Stimulated activated CD4-positive, alpha-beta T cell treated with anti-CD3 and anti-CD28 coated beads, Interleukin-12 subunit alpha, Interleukin-12 subunit beta, amount 100 ng/mL, for 48 hours (primary cell): ENCODE measurements at places on chromosomes 1 and 21.

DNA sequence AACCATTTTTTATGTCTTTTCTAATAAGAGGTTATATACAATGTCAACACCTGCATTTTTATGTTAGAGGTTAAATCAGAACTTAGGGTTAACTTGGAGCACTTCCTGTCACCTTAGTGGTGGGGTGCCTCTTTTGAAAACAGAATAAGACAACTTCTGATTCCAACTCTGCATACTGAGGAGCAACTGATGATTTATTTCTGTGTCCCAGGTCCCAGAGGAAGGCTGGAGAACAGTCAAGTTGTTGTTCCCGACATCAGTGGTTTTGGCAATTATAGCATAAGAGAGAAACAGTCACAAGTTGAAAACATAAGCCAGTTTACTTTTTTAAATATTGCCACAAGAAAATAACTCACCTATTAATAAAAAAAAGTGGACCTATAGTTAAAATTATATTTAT, 871.0 kb upstream of the ADAMTS5 start:
- DNase-seq, result no peak

DNA sequence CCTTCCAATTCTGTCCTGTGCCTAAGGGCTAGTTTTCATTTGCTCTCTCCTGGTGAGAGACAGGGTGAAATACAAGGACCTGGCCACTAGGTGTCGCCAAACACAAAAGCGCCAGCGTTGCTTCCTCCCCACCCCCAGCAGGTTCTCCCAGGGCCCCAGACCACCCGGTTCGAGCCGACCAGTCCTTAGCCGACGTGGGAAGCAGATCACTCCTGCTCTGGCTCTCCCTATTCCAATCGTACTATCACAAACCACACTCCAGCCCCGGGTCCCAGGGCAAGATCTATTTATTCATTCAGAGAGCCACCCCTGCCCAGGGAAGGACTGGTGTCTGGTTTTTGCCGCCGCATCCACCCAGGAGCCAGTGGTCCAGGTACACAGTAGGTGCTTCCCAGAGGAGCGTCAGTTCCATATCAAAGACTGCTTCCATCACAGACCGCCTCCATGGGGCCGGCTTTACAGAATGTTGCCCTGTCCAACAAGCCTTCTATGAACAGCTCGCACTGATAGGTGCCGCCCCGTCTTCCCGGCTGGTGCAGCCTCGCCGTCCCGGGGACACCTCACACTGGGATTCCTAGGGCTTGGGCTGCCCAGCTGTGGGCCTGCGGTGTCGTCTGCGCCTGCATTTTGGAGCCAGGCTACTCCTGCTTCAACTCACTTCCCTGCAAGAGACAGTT, 35.0 kb downstream of the CTNNBIP1 start:
- DNase-seq, result peak; percentile 59

DNA sequence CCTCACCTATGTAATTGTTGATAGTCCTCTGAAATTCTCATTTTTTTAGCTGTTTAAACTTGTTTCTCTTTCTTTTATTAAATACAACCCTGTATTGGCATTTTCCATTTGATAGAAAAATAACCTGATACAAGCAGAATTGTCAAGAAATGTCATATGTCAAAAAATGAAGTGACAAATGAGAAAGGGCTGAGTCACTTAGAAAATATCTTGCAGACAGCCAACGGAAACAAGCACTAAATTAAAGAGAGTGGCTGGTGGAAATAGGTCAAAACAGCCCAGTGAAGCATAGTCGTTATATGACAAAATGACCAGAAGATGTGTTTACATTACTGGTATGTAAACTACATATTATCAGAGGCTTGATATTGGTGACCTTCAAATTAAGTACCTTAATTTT, 484.4 kb downstream of the PLA2G4A start:
- no peak for DNase-seq

GRCh38 chr1:109447524-109447923, 18.8 kb upstream of the SYPL2 start:
- DNase-seq, result no peak

DNA sequence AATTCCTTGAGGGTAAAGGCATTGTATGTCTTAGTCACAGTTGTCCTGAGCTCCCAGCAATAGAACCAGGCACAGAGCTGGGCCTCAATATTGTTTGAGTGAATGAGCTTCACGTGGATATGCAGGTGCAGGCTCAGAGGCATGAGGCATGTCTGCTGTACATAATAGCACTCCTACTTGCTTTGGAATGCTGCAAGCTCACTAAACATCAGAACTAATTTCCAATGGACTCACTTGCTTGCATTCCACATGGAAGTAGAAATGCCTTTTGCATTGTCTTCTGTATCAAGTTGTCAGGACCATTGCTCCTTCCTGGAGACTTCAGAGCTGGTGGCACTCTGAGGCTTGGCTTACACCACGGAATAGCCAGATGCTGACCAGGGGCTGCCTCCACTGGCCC, 37.1 kb downstream of the INAVA start:
- DNase-seq, result no peak

DNA sequence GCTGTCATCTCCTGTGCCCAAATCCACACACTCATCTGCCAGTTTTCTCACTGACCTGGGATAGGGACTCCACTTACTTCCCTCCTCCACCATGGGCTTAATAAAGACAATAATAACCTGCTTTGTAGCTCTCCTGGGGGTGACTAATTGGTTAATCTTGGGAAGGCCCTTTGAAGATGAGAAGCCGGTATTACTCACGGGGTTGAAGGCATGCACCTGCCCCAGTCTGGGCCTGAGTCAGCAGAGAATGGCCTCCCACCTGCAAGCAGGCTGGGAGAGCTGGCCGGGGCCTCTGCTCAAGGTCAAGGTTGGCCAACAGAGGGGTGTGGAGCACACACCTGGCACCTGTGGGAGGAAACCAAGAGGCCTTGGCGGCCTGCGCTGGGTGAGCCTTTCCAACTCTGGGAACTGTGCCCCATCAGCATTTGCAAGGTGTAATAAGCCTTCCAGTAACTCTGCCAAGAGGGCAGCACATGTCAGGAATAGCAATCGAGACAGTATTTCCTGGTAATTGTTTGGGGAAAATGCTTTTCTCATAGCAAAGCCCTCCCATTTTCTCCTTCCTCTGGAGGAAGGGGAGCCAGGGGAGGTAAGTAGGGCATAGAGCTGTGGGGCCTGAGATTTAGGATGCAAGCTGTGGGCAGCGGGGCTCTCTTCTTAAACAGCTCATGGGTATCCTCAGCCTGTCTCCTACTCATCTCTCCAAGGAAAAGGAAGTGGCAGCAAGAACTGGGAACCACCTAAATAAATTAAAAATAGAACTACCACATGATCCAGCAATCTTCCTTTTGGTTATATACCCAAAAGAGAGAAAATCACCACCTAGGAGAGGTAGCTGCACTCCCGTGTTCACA, 49.0 kb downstream of the TOMM20 start:
- no peak for DNase-seq

- DNase-seq, result no peak
Measured at GRCh38 chr1:19442154-19443096, 42.9 kb downstream of the CAPZB start.

DNA sequence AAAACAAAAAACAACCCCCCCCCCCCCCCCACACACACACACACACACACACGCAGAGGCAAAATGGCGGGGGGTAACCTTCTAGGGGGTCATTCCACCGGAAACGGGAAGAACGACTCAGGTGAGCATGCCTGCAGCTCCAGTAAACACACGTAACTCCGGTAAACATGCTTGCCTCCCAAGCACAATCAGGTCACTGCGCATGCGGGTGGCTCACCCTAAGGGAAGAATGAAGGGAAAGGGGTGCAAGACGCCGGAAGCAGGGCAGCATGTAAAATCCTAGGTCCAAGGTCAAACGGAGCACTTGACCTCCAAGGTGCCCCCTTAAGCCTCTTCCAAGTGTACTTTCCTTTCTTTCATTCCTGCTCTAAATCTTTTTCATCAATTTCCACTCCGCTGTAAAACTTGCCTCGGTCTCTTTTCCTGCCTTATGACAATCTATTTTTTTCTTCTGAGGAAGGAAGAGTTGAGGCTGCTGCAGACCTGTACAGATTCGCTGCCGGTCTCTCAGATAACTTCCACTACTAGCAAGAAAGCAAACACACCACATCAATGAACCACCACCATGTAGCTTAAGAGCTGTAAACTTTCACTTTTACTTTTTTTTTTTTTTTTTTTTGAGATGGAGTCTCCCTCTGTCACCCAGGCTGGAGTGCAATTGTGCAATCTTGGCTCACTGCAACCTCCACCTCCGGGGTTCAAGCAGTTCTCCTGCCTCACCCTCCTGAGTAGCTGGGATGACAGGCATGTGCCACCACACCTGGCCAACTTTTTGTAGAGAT, 21.0 kb upstream of the CBR3 start:
- DNase-seq, result peak; percentile 30

GRCh38 chr1:65572701-65573421, 152.4 kb downstream of the LEPR start:
- no peak for DNase-seq

DNA sequence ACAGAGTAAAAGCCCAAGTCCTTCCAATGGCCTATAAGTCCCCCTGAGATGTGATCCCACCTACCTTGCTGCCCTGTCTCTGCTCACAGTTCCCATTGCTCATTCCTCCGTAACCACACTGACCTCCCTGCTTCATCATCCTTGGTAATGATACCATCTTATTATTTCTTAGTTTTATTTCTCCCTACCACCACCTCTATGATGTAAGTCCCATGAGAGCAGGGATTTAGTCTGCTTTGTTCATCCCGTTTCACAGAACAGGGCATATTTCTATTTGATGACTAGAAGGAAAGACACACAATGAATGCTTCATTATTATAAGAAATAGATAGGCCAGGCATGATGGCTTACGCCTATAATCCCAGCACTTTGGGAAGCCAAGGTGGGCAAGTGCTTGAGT, 22.5 kb downstream of the NIBAN1 start:
- DNase-seq, result no peak

DNA sequence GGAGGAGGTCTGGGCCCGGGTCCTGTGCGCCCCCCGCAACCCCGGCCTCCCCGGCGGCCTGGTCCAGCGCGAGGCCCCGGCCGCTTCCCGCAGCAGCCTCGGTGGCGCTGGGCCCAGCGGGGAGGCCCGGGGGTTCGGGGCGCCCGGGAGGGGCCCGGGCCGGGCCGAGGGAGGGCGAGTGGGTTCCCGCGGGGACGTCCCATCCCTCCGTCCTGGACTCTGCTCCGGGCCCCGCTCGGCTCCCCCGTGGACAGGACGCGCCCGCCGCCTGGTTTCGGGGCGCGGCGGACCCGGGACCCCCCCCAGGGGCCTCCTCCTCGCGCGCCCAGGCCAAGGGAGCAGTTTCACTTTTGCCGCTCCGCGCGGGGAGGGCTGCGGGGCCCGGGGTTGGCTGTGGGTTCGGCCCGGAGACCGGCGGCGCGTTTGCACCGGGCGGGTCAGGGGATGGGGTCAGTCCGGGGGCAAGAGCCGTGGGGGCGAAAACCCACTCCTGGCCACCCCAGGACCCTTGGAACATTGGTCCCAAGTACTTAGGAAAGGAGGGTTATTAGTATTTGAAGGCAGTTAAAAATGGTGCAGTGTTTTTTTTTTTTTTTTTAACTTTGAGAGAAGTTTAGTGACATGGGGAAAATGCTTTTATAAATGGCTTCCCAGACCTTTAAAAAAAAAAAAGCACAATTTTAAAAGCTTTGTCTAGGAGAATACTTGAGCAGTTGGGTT, 677 bp downstream of the AGPAT3 start:
- DNase-seq, result peak; percentile 33

DNA sequence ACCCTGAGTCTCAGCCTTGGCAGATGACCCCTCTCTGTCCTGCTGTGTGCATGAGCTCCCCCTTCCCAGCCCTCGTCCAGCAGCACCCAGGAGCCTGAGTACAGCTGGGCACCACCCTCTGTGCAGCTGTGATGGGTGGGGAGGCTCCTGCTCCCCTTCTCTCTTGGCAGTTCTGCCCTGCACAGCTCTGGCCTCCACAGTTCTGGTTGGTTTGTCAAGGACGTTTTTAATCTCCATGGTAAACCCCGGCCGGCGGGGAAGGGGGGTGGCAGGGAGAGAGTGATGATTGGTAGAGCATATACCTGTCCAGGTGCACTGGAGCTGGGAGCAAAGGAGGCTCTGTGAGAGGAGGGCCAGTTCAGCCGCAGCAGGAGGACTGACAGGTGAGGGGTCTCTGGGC, at the start of gene CLCNKA:
Gene CLCNKA, plus strand, starts transcription at position 356 of the 400 bp plus-strand sequence. CDS start 584 bp downstream, outside the sequence.
- no peak for DNase-seq

DNA sequence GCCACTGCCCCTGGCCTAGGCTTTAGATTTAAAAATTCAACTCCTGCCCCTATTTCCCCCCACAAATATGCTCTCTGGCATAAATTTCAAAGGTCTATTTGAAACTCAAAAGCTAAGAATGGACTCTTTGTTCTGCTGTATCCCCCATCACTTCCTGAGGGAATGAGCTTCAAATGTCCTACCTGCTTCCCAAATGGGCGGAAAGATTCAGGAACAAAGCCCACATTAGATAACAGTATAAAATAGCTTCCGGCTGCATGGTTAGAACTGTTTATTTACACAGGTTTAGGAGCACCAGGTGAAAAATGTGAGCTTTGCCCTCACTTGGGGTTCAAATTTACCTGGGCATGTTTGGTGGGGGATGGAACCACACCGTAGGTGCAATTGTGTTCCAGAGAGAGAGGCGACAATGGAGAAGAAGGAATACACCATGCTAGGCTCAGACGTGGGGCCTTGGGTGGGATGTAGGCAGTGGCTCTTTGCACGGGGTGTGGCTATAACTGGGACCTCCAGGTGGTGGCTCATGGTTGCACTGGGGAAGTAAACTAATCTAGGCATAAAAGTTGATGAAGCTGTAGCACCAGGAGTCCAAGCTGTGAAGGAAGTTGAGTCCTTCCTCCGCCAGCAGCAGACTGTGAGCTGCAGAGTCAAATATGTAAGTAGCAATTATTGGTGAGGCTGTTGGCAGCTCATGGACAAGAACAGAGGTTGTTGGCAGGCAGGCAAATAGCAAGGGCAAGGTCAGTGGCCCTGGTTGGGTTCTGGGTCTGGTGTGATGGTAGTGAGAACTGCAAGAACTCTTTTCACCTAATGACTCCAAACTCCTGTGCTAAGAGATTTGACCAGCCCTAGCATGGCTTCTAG, 41.5 kb upstream of the SRSF10 start:
- no peak for DNase-seq

DNA sequence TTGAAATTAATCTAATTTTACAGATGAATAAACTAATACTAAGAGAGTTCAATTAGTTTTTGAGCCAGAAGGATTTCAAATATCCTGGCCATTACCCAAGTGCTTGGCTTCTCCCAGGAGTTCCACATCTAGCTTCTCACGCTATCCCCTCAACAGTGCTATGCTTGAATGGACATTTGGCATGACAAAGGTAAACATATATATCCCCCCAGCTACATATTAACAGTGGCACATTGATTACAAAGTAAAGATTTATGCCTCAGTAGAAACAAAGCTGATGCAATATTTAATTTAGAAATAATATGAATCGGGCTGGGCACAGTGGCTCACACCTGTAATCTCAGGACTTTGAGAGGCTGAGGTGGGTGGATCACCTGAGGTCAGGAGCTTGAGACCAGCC, 434.6 kb upstream of the PRMT6 start:
- no peak for DNase-seq
